ENCODE measurements at places on chromosomes 13 and 19. TPM values are rescaled to one million over a fixed set of nuclear protein-coding genes. Genes with fewer than 3 reads are reported as not detected.

SHISA7 gene
- not detected for total RNA-seq

SERP2 gene
- total RNA-seq, result not detected

ZFP14 gene
- 3.5 TPM for total RNA-seq

SRRM5 gene
- 1.0 TPM for total RNA-seq

TEX29 gene
- not detected for total RNA-seq

GRCh38 chr19:54257116-54257480 is at the start of gene LILRB5:
LILRB5 (minus strand) TSS chr19:54257273; CDS start chr19:54257193, 80 bp downstream.
- no peak for DNase-seq

DNA sequence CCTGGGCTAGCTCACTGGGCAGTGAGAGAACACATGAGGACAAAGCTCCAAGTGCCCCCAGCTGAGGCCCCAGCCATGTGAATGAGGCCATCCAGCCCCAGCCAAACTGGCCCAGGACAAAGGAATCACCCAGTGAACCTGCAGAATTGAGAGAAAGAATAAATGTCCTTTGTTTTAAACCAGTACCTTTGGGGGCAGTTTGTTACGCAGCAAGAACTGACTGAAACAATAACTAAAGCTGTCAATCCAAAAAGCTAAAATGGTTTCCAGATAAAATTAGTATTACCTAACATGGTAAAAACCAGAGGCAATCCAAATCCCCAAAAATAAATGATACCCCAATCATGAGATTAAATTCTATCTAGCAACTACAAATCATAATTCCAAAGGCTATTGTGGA is 69.6 kb downstream of the ZNF557 start:
- DNase-seq, result no peak

DNA sequence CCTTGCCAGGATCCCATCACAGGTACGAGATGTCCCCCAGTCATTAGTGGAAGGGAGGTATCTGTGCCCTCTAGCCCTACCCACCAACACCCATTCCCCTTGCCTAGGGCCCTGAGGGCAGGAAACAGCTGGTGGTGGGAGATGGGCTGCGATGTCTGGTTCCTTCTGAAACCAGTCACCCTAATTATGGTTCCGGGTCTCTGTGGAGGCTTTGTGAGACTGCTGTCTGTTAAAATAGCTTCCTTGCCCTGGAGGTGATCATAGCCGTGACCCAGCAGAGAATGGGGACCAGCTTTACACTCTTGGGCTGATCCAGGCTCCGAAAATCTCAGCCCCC is 5.5 kb downstream of the ALDH16A1 start:
- DNase-seq, result no peak

DNA sequence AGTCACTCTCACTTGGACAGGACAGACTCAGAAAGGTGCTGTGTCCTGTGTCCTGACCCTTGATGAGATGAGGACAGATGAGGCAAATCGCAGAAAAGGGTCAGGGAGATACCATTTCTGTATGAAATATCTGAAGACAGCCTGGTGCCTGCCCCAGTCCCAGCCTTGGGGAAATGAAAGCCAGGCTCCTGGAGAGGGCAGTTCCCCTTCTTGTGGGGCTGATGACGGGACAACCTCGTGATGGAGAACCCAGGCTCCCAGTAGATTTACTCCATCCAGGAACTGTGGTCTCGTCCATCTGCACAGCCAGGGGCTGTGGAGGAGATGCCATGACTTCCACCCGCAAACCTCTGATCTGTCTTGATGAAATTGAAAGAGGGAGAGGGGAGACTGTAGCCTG is 13.8 kb downstream of the LILRB1 start:
- DNase-seq, result no peak

DNA sequence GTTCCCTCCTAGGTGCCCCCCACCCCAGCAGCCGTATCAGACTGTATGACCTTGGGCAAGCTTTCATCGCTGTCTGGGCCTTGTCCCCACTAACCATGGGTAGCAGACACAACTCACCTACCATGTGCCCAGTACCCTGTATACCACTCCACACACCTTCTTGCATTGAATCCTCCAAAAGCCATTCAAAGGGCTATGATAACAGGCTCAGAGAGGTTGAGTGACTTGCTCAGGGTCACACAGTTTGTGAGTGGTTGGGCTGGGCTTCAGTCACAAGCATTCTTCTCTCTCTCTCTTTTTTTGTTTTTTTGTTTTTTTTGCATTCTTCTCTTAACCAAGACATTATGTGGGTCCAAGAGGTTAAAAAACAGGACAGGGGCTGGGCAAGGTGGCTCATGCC is 2.6 kb downstream of the RASAL3 start:
- no peak for DNase-seq

DNA sequence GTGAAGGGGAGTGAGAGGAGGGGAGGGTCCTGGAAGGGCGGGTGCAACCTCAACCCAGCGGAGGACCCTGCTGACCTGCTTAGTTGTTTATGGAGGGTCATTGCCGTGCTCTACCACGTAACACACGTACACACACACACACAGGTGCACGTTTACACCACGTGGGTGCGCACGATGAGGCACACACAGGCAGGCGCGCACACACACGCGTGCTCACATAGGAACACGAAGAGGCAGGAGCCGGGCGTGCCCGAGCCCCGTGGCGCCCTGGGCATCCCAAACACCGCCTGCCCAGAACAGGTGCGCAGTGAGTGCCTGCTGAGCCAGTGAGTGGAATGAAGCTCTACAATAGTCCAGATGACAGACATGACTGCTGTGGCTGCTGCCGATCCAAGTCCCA is 11.2 kb upstream of the MADCAM1 start:
- no peak for DNase-seq

- no peak for DNase-seq
Observed at GRCh38 chr13:80039000-80039399, 301.9 kb downstream of the SPRY2 start.

DNA sequence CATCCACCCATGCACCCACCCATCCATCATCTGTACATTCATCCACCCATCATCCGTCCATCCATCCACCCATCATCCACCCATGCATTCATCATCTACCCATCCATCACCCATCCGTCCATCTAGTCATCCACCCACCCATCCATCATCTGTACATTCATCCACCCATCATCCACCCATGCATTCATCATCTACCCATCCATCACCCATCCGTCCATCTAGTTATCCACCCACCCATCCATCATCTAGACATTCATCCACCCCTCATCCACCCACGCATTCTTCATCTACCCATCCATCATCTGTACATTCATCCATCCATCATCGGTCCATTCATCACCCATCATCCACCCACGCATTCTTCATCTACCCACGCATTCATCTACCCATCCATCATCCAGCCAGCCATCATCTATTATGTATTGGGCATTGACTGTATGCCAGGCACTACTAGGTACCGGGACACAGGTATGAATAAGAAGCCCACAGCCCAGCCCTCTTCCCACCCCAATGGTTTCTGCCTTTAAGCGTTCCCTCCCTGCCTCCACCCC is 16.7 kb upstream of the GALP start:
- no peak for DNase-seq

GRCh38 chr19:756236-756635 is 5.3 kb downstream of the MISP start:
- peak; percentile 62 for DNase-seq

GRCh38 chr19:48671446-48671995 is 1.3 kb downstream of the NTN5 start:
- no peak for DNase-seq

- peak; percentile 20 for DNase-seq
Observed at GRCh38 chr19:52936151-52936953, 13.1 kb upstream of the ZNF888 start.

GRCh38 chr19:34299576-34299975 is 45.2 kb downstream of the GARRE1 start:
- no peak for DNase-seq

- DNase-seq, result no peak
Observed at GRCh38 chr19:10104665-10105508, 1.3 kb upstream of the PPAN start.

GRCh38 chr13:50810998-50811397 is 32.5 kb downstream of the DLEU7 start:
- no peak for DNase-seq
